ENCODE measurements at places on chromosomes 11 and 22.

- DNase-seq: peak; percentile 68
Measured at GRCh38 chr11:11978792-11979487, 29.5 kb downstream of the DKK3 start.

DNA sequence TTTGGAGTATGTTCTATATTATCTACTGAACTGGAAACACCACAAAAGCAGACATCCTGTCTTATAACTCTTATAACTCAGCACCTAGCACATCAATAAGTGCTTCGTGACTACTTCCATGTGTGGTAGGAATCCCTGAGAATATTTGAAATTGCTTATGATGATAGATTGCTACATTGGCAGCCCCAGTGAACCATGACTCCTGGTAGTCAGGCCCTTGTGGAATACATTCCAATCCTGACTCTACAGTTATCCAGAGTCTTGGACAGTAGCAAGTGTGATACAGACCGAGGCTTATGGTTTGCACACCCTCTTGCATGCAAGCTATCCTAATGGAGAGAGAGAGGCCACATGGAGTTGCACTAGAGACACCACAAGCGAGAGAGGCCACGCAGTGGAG is 59.5 kb upstream of the PHF21A start:
- DNase-seq: no peak

DNA sequence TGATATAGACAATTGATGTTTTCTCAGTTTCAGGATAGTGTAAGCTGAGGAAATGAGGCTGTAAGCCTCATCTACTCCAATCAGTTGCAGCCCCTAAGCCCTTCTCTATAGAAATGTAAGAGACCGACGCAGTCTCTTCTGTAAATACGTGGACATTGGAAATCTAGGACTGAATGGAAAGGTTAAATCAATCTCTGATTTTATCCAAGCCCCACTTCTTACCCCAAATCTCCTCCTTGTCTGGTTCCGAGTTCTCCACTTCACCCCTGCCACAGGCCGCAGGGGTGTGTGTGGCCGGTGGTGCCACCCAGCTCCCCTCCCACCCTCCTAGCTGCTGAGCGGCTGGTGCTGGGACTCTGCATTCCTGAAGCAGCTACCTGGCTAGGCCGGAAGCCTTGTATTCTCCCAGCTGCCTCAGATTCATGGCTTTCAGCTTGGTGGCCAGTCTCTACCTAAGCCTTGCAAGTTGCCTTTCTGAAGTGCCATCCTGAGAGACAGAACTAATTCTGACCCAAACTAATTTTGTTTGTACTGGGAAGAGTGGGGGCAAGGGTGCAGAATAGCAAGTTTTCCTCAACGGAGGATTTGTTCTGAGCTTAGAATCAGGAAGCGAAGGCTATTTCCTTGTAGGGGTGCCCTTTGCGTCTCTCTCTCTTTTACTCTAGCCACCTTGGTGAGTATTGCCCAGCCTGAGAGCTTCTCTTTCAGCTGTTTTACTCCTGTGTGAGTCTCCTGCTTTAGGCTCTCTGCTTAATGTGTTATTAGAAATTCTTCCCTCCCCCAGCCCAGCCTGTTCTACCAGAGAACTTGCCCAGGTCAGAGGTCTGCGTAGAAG is 749 bp downstream of the VWA5A start:
- peak; percentile 13 for DNase-seq

DNA sequence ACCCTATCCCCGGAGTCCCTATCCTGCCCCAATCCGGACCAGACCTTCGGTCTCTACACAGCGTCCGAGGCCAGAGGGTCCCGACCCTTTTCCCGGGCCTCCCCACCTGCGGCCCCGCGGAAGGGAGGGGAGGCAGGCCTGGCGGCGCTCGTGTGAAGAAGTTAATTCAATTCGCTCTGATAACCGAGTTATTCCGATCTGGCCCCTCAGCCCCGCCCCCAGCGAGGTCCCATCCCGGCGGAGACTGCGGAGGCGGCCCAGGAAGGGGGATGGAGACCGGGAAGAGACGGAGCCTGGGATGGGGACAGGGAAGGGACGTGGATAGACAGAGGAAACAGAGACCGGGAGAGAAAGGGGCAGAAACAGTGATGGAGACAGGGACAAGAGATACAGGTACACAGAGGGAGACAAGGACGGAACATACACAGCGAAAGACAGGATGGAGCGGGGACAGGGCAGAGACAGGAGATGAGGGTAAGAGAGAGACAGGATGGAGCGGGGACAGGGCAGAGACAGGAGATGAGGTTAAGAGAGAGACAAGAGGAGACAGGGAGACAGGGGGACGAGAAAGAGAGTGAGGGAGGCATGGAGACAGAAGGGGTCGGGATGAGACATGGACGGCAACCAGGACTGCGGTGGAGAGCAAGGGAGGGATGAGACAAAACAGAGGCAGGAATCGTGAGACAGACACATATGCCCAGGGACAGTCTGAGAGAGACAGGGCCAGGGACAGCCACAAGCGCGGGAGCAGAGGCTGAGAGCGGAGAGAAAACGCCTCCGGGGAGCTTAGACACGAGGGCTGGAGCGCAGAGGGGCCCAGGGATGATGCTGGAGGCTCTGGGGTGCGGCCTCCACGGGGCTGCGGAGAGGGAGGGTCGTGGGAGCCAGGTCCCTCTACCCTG is 636 bp upstream of the PHOX2A start:
- no peak for DNase-seq

- DNase-seq: no peak
Measured at GRCh38 chr22:37184380-37184755, 3.7 kb downstream of the C1QTNF6 start.
